ENCODE measurements at places on chromosomes 11 and 22. TPM values are rescaled to one million over a fixed set of nuclear protein-coding genes. Genes with fewer than 3 reads are reported as not detected.
A peak's percentile ranks its signal among the peaks of the same experiment; 100 is the strongest.

- no peak overlapping the region for H3K27ac ChIP-seq
- H3K36me3 ChIP-seq: no peaks in the 10 kb centered on the region
- no peak overlapping the region for H3K4me3 ChIP-seq
- no peaks in the 10 kb centered on the region for H3K27me3 ChIP-seq
- DNase-seq: no peak
Measured at GRCh38 chr11:96113193-96113681, 189.3 kb upstream of the MTMR2 start.

GRCh38 chr11:46537537-46538295 lies 56.1 kb downstream of the AMBRA1 start:
- no peak overlapping the region for H3K4me3 ChIP-seq
- DNase-seq: peak; percentile 51
- no peak overlapping the region for H3K27ac ChIP-seq
- H3K27me3 ChIP-seq: no peaks in the 10 kb centered on the region

The CNIH2 gene
- 5.1 TPM for total RNA-seq

The ANKK1 gene
- 0.12 TPM for total RNA-seq

DNA sequence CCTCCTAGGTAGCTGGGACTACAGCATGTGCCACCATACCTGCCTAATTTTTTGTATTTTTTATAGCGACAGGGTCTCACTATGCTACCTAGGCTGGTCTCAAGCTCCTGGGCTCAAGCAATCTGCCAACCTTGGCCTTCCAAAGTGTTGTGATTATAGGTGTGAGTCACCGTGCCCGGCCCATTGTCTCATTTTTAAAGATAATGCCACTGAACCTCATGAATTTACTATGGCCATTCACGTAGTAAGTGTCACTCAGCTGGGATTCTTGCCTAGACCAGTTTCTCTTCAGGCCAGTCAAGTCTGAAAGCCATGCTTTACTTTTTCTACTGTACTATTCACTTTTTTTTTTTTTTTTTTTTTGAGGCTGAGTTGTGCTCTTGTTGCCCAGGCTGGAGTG lies 22.4 kb downstream of the DEPDC5 start:
- H3K4me1 ChIP-seq: no peaks in the 10 kb centered on the region
- DNase-seq: no peak
- H3K27ac ChIP-seq: no peak overlapping the region
- H3K36me3 ChIP-seq: peaks cover 19% of the 10 kb centered on the region
- H3K27me3 ChIP-seq: no peaks in the 10 kb centered on the region

- H3K27me3 ChIP-seq: no peaks in the 10 kb centered on the region
- H3K4me1 ChIP-seq: peaks cover 14% of the 10 kb centered on the region
- H3K36me3 ChIP-seq: no peaks in the 10 kb centered on the region
- H3K27ac ChIP-seq: no peak overlapping the region
- H3K4me3 ChIP-seq: no peak overlapping the region
- no peak for DNase-seq
Measured at GRCh38 chr11:43366677-43367076, 8.0 kb downstream of the TTC17 start.

The SCUBE1 gene
- total RNA-seq: not detected

DNA sequence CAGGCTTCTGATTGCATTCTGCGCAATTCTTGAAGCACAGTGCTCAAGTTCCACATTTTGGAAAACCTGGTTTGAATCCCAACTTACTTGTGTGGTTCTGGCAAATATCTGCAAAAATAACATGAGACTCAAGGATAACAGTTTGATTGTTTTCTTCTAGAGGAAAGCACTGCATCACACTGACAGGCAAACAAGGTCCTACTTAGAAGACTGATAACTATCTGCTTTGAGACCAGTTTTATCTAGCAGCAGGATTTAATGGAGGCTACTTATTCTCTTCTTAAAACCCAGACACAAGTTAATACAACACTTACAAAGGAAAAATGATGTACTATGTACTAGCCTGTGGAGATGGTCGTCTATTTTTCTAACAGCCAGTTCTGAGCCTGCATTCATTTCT lies 41.4 kb downstream of the RIC3 start:
- no peak overlapping the region for H3K27ac ChIP-seq
- DNase-seq: no peak
- no peaks in the 10 kb centered on the region for H3K4me1 ChIP-seq

GRCh38 chr22:22442928-22443709 lies 65.4 kb downstream of the ZNF280B start:
- no peak for DNase-seq
- H3K4me3 ChIP-seq: no peak overlapping the region
- H3K4me1 ChIP-seq: no peaks in the 10 kb centered on the region

The MUC5B gene
- 65.4 TPM for total RNA-seq

DNA sequence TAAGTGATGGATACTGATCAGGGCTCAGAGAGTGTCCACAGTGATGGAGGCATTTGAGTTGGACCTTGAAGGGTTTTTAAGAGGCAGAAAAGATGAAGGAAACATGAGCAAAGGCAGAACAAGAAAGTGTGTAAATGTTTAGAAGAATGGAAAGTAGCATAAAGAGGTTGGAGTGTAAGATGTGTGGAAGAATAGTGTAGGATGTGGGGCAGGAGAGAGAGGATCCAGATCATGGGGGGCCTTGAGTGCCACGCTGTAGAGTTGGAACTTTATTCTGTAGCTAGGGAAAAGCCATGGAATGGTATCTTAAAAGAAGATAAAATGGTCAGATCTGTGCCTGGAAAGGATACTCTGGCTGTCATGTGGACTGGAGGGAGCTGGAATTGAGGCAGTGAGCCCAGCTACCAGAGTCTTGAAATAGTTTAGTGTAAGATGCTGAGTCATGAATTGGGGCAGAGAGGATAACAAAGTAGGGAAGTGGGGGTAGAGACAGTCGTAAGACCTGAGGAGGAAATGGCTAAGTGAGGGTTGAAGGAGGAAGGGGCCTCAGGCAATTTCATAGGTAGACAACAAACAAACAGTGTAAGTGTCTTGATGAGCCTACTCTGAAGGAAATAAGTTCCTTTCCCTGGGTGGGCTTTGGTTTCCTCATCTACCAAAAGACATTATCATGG lies 6.7 kb downstream of the KCNE3 start:
- H3K4me3 ChIP-seq: no peak overlapping the region
- no peak overlapping the region for H3K27ac ChIP-seq
- H3K27me3 ChIP-seq: no peaks in the 10 kb centered on the region
- no peaks in the 10 kb centered on the region for H3K36me3 ChIP-seq
- peaks cover 4% of the 10 kb centered on the region for H3K4me1 ChIP-seq

DNA sequence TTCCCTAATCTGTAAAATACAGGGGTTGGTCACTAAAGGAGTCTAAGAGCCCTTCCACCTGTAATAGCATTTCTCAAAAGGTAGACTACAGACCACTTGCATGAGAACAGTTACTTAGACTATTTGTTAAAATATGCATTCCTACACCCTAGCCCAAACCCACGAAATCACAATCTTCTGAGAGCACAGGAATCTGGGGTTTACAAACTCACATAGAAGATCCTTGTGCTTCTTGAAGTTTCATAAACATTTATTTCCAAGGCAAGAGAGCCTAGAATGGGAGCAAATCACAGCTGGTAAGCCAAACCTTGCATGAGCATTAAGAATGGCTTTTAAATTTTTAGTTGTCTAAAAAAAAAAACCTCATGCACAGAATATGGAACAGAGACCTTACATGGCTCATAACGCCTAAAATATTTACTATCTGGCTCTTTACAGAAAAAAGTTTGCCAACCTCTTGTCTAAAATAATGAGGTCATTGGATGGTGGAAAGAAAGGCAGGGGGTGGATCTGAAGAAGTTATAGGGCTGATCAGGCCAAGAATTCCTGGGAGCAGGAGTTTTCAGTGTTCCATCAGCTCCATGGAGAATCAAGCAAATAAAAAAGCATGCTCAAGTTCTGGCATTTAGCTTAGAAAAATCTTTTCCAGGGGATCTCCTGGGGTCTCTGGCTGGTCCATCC lies 133.4 kb downstream of the CCDC34 start:
- no peak overlapping the region for H3K4me3 ChIP-seq
- DNase-seq: no peak
- no peaks in the 10 kb centered on the region for H3K27me3 ChIP-seq
- no peaks in the 10 kb centered on the region for H3K36me3 ChIP-seq
- H3K27ac ChIP-seq: no peak overlapping the region

The LUZP2 gene
- 0.16 TPM for total RNA-seq

The MS4A3 gene
- total RNA-seq: not detected

DNA sequence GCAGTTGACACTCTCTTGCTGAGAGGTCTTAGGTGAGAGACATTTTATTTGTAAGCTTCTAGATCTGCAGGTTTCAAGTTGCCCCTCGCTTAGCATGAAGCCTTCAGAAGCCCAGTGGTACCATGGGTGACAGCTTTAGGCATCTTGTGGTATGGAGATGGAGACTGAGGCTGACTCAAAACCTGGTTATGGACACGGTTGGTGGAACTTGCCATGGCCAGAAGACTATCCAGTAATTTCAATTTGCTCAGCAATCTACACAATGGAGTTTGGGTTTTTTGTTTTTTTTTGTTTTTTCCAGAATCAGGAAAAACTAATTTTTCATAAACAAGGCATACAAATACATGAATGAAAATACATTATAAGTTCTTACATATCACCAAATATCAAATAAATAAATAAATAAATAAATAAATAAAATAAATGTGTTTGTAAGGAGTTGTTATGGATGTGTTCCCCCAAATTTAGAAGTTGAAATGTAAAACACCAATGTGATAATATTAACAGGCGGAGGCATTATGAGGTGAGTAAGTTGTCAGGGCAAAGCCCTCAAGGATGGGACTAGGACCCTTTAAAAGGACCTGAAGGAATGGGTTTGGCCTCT lies 22.6 kb downstream of the ETS1 start:
- H3K4me3 ChIP-seq: no peak overlapping the region
- no peaks in the 10 kb centered on the region for H3K27me3 ChIP-seq
- no peak for DNase-seq
- H3K27ac ChIP-seq: no peak overlapping the region
- no peaks in the 10 kb centered on the region for H3K4me1 ChIP-seq

DNA sequence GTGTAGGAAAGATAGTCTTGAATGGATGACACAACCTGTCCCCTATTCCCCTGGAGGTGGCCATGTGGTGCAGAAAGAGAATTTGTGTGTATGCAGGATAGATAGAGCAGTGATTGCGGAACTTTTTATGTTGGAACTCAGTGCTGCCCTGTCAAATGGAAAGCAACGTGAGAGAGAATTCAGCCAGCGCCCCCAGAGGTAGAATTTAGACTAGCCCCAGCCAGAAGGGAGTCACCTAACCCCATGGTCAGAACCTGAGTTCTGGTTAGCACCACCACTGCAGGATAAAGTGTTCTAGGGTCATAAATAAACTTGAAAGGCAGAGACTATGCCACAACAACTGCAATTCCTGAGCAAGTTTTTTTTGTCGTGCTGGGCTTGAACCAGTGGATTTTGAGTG lies 152.9 kb upstream of the GRIA4 start:
- H3K27ac ChIP-seq: no peak overlapping the region
- H3K4me1 ChIP-seq: no peaks in the 10 kb centered on the region
- DNase-seq: no peak
- no peaks in the 10 kb centered on the region for H3K36me3 ChIP-seq
- no peak overlapping the region for H3K4me3 ChIP-seq
- H3K27me3 ChIP-seq: no peaks in the 10 kb centered on the region

DNA sequence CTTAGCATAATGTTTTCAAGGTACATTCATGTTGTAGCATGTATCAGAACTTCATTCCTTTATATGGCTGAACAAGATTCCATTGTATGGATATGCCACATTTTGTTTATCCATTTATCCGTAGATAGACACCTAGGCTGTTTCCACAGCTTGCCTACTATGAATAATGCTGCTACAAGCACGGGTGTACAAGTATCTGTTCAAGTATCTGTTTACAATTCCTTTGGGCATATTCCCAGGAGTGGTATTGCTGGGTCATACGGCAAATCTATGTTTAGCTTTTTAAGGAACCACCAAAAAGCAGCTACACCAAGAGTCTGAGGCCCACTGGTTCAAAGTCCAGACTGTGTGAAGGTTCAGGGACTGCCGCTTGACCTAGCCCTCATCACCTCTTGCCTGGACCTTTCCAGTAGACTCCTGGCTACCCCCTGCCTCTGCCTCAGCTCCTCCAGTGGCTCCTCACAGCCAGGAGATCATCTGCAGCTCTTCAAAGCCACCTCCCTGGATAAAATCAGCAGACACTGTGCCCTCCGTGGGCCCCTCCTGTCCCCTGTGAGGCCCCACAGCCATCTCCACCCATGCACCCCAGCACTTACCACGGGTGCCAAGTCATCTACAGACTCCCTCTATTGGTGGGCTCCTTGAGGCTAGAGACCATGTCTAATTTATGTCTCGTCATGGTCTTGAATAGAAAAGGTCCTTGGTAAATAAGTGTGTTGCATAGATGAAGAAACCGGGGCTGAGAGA lies 160.3 kb downstream of the MN1 start:
- H3K27me3 ChIP-seq: no peaks in the 10 kb centered on the region
- H3K4me3 ChIP-seq: no peak overlapping the region
- H3K4me1 ChIP-seq: no peaks in the 10 kb centered on the region
- DNase-seq: no peak

- no peaks in the 10 kb centered on the region for H3K36me3 ChIP-seq
- no peaks in the 10 kb centered on the region for H3K4me1 ChIP-seq
- DNase-seq: peak; percentile 3
- no peak overlapping the region for H3K4me3 ChIP-seq
- no peaks in the 10 kb centered on the region for H3K27me3 ChIP-seq
- H3K27ac ChIP-seq: no peak overlapping the region
Measured at GRCh38 chr22:43840431-43840830, 21.9 kb downstream of the SULT4A1 start.
